ENCODE measurements at places on chromosomes 4 and X. TPM values are rescaled to one million over a fixed set of nuclear protein-coding genes. Genes with fewer than 3 reads are reported as not detected.

Gene CENPE
- polyA plus RNA-seq: 11.6 TPM

Gene SMIM10L2A
- polyA plus RNA-seq: 11.7 TPM

DNA sequence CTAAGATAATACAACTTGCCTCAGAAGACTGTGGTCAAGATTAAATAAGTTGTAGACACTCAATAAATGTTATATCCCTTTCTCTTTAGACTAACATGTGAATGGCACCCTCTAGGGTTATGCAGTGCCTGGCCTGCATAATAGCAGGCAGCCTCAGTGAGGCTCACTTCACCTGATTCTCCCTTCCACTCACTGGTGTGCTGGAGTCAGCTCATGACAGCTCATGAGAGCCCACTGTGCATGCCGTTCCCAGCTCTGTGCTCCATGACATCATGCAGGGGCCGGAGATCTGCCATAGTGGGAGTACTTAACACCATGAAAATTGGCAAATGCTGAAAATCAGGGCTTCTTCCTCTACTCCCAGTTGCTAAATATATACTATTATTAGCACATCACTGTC, 64.5 kb downstream of the TEC start:
- DNase-seq: no peak

DNA sequence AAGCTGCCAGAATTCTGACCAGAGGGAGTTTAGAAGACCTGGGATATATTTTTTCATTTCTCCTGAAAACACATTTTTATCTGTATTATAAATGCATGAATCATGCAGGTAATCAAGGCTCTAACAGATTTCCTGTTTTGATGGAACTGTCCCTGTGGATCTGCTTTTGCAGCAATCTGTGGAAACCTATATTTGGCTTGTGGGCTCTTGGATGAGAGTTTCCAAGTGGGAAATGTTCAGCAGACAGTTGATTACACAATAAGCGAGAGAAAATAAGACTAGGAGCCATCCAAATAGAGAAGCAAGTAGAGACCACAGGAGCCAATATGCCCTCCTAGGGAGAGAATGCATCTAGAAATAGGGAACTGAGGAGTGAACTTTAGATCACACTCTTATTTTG, 105.0 kb downstream of the NDST3 start:
- no peak for DNase-seq

Measured in renal pelvis (tissue), 12 donors.